Stimulated activated CD4-positive, alpha-beta T cell treated with anti-CD3 and anti-CD28 coated beads, Interleukin-4, amount 100 ng/mL, for 48 hours (primary cell): ENCODE measurements at places on chromosomes 7 and 10.

DNA sequence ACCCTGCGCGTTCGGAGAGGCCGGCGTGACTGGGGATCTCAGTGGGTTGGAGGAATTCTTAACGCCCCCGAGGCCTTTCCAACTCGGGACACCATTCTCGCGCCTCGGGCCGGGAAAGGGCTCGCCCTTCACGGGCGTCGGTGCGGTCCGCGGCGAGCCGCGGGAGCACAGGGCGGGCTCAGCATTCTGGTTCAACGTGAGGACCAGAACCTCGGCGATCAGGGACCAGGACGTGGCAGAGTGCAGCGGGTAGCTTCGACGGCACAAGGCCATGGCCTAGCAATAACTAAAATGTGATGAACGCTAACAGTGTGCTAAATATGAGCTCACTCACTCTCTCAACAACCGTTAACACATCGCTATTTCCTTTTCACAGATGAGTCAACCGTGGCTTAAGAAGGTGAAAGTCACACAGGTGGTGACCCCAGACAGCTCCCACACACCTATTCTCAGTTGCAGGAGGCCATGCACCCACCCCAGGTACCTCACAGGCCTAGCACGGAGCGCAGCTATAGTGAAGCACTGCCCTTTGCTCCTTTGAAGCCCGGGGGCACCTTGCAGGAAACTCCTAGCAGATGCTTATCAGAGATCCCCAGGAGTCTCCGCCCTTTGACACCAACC lies 4.5 kb upstream of the EMX2 start:
- DNase-seq = no peak

GRCh38 chr7:129468547-129468946 lies 33.8 kb upstream of the SMKR1 start:
- no peak for DNase-seq

- no peak for DNase-seq
Observed at GRCh38 chr10:43682956-43683355, 34.3 kb upstream of the ZNF32 start.

DNA sequence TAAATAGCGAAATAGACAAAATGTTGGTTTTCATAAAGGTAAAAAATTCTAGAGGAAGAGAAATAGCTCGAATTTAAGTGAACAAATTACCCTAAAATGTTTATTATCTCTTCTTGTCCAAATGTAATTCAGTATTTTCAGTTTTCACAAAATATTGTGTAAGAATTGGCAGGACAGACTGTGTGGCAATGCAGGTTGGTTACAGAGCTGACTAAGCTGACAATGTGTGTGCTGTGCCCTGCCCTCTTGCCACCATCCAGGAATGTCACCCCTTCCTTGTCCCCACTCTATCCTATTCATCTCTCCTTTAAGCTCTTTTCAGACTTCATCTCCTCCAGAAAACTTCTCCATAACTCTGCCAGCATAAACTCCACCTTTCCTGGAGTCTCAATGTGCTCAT lies 46.1 kb downstream of the COL28A1 start:
- DNase-seq = no peak

- DNase-seq = no peak
Observed at GRCh38 chr10:13100349-13101294, 659 bp downstream of the OPTN start.

DNA sequence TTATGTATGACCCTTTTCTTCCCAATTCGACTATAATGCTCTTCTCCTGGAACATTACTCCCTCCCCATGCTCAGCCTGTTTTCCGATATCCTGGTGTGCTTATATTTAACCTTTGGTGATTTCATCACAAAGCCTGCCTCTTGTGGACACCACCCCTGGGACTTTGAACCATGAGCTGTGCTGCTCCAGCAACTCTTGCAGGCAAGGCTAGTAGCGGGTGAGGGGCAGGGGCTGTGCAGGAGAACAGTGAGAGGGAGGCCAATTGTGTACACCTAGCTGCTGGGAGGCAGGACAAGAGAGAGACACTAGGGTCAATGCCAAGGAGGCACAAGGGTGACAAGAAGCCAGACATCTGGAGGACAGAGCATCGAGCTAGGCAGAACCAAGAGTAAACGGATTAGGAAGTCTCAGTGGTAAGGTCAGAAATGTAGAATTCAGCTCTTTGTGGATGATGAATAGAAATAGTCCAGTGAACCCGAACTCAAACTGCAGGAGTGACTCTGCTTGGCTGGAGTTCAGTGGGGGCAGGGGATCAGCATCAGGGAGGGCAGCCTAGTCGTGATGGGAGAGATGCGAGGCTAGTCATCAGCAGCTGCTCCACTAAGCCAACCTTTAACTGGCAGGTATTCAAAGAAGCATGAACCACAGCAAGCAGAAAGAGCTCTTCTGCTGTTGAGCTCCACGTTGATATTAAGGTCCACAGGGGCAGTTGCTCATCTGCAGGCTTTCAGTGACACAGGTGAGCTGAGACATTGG lies 31.0 kb upstream of the MKI67 start:
- no peak for DNase-seq

GRCh38 chr7:132672200-132672990 lies 96.1 kb upstream of the PLXNA4 start:
- no peak for DNase-seq
